AG10803 (cell line): ENCODE measurements at places on chromosomes 1 and 21.

DNA sequence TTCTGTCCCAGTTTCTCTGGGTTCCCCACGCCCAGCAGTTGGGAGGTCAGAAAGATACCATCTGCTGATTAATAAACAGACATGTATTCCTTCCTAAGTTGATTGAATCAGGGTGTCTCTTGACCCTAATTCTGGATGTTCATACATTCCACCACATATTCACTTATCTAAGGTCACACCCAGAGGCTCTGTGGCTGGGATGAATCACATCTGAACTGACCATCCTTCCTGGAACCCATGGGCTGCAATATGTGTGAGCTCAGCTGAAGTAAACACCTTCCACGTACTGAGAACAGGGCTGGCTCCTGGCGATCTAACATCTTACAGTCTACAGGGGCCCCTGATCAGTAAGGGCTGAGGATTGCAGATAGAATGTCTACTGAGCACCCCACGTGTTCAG lies 20.5 kb upstream of the TRABD2B start:
- DNase-seq = no peak

DNA sequence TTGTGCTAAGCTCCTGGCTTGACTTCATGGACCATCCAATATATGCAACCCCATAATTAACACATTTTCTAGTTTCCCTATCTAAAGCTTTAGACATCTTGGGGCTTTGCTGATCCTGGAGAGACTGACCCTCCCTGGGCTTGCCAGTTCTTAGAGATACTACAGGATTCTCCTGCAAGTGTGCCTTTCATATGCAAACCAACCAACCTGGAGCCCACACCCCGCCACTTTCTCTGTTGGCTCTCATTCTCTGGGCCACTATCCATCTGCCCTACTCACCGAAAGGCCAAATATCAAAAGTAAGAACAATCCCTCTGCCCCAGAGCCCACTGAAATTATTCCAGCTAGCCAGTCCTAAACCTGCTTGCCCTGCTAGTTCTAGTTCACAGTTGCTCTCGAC lies 2.2 kb upstream of the GBP6 start:
- no peak for DNase-seq

DNA sequence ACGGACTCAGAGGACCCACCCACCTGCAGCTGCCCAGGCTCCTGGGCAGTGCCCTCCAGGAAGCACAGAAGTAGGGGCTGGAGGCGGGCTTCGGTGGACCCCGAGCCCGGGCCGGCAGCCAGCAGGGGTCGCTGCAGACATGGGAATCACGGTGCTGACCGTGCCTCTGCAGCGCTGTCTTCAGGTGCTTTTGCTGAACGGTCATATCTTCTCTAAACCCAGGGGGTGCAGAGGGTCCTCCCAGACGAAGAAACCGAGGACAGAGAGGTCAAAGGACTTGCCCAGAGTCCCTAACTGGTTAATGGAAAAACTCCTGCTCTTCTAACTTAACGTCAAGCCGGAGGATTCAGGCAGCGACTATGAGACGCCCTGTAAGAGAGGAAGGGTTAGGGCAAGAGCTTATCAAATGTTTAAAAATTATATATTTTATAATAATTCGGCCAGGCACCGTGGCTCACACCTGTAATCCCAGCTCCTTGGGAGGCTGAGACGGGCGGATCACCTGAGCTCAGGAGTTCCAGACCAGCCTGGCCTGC lies 21.5 kb upstream of the LEFTY2 start:
- DNase-seq = no peak

- DNase-seq = no peak
Measured at GRCh38 chr1:176533020-176533419, 70.0 kb downstream of the PAPPA2 start.

DNA sequence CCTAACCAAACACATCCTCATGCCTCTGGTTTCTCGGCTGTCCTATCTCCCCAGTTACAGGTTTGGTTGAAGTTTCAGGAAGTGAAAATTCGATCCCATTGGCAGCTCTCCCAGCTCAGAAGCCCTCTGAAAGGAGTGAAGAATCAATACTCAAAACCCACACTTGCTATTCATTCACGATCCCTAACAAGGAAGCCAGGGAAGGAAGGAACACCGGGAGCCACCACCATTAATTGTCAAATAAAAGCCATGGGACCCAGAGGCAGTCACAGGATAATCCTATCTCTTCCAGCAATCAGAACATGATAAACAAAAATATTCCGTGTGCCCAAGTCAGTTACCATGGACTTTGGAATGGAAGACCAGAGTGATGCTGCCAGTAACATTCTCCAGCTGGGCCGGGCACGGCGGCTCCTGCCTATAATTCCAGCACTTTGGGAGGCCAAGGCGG lies 7.0 kb downstream of the TMPRSS2 start:
- no peak for DNase-seq

- no peak for DNase-seq
Measured at GRCh38 chr21:28066596-28067387, 925.9 kb downstream of the LTN1 start.

GRCh38 chr1:37673920-37674319 lies 18.4 kb upstream of the CDCA8 start:
- DNase-seq = peak; percentile 20

DNA sequence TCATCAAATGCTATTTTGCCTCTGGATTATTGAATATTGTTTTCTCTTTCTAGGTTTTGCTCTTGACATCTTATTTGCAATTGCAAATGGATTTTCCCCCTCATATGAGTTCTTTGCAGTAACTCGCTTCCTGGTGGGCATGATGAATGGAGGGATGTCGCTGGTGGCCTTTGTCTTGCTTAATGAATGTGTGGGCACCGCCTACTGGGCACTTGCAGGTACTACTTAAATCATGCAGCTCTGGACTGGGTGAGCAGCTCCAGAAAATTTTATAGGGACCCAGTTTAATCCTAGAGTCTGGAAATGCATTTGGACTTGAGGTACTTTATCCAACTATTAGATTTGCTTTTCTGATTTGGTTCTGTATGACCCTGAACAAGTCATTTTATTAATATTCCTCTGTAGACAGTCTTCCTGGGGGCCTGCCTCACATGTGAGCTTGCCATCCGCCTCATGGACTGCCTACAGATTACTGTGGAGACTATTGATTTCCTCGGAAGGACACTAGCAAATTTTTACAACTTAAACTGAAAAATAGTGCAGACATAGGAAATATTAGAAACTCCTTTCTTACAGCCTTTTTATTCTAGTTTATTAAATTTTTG lies 44.5 kb downstream of the SLC22A15 start:
- peak; percentile 63 for DNase-seq

DNA sequence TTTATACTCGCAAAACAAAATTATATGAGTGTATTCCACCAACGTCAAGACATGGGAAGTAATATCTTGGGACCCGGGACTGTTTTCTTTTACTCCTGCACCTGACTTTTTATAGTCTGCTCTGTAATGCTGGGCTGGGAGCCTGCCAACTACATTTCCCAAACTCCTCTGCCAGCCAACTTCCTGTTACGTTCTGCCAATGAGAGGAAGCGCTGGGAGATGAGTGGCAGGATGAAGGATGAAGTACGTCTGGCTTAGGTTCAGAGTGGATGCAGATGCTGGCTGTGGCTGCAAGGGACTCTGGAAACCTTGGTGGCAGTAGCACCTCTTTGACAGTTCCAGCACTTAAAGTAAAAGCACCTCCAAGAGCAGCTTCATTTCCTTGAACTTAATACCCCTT lies 59.6 kb downstream of the USP24 start:
- DNase-seq = no peak

GRCh38 chr1:38005195-38006007 lies at the start of gene FHL3:
Gene FHL3, minus strand, starts transcription at chr1:38005514. Its CDS starts 6,102 bp downstream, at chr1:37999412.
- peak; percentile 42 for DNase-seq

- DNase-seq = no peak
Measured at GRCh38 chr1:61515096-61515495, 209.8 kb downstream of the TM2D1 start.

GRCh38 chr1:90550626-90551406 lies 166.3 kb downstream of the BARHL2 start:
- DNase-seq = no peak

DNA sequence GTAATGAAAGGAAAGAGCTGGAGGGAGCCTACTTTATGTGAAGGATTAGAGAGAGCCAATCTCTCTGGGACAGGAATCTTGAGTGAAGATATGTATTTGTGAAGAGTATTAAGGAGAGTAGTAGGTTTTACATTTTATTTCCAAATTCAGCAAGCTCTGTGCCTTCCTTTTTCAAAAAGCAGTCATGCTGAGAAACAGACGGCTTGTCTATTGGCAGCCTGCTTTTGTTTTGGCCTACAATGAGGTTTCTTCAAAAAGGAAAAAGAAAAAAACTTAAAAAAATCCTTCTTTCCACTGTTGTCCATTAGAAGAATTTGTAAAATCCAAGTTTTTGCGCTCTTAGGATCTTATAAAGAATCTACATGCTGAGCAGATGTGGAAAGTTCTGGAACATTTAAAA lies 103.6 kb upstream of the PTGFR start:
- no peak for DNase-seq

DNA sequence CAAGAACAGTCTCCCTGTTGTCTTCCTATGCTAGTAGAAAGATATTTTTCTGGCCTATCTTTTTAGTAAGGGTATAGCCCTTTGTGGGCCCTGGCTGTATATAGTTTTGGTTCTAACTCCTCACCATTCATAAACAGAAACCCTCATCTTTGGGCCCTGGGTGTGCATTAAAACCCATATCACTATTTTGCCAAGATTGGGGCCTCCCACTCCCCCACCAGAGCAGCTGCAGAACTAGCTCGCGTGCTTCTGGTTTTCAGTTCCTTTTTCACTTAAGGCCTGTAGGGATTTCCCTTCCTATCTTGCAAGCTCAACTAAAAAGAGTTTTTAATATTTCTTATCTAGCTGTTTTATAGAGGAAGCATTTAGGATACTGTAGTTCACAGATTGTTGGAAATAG lies 106.4 kb downstream of the RGL1 start:
- no peak for DNase-seq

DNA sequence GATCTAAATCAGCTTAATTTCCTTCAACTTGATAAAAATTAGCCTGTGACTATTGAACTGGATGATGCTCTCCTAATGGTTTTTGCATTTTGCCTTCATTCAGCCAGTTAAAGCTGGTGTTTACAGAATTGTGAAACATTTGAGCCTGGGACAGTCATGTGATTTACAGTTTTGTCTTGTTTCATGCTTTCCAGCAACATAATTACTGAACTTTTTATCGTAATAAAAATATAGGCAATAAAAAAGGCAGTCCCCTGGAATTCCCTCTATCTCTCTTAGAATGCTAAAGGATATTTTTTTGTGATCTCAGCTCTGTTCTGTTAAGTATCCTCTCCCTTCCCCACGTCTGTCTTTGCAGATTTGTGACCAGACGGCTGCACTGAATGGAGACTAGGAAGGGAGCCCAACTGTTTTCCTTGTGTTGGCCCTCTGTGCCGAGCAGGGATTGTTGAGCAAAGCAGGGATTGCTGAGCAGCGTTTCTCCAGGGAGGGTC lies 70.3 kb upstream of the RGL1 start:
- peak; percentile 54 for DNase-seq

DNA sequence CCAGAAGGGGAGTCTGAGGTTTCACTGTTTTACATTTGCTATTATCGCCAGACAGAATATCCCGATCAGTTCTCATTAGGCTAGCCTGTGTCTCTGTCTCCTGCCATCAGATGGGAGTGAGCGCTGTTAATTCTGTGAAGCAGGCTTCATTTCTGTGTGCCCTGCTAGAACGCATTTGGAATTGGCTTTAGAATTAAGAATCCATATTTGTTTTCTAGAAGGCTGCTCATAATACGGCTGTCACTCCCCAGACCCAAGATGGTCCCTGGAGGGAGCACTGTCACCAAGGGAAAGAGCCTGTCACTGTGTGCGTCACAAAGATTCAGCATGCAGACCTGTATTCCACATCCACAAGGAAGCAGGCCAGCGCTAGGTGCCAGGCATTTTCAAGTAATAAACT lies 49.2 kb downstream of the CASQ2 start:
- no peak for DNase-seq

DNA sequence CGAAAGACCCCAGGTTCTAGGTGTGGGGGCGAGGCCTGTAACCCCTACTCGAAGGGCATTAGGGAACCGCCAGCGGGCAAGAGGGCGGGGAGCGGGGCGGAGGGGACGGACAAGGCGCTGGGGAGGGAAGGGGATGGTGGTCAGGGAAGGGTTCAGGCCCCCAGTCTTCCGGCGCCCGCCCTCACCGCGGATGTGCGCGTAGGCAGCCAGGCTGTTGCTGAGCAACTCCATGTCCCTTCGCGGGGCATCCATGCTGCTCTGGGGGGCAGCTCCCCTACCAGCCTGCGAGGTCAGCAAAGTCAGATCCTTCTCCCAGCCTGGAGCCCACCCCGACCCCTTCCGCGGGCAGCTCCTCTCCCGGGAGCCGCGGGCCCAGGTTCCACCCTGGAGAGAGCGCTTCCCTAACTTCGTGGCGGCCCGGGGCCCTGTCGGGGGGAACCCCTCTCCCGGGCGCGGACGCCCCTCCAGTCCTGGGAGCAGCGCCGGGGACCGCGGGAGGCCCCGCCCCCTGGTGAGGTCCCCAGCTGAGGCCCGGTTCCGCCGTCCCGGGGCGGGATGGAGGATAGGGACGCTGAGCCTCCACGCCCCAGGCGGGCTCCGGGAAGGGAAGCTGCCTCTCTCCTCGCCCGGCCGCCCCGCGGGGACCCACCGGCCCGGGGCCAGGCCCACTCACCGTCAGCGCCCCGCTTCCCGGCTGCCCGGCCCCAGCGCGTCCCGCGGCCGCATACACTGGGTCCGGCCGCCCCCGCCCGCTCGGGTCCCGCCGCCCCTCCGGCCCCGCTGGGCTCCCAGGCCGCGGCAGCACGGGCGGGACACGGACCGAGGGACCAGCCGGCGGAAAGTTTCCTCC lies 434 bp downstream of the EVA1B start:
- peak; percentile 64 for DNase-seq

GRCh38 chr1:26239936-26240335 lies 5.9 kb downstream of the CEP85 start:
- DNase-seq = peak; percentile 68

GRCh38 chr1:233025157-233025556 lies 74.7 kb downstream of the NTPCR start:
- peak; percentile 44 for DNase-seq

GRCh38 chr1:97920276-97920831 lies 480 bp downstream of the DPYD start:
- peak; percentile 31 for DNase-seq

DNA sequence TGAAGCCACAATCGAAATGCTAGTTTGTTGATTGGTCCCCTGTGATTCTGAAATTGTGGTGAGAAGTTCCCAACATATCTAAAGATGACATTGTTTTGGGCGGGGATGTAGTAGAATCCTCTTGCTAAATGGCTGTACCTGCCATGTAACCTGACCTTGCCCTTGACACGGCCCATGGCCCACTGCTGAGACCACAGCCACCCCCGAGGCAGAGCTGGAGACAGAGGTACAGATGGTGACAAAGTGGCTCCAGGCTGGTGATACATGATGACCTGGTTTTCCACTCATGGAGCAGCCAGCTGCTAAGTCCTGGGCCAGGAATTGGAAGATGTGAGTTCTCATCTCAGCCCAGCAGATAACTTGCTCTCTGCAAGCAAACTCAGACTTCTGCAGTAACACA lies 226.5 kb downstream of the FOXD2 start:
- DNase-seq = no peak

- DNase-seq = peak; percentile 53
Measured at GRCh38 chr1:23745515-23745914, 2.2 kb downstream of the ELOA start.

GRCh38 chr1:21882721-21883415 lies 54.2 kb downstream of the HSPG2 start:
- DNase-seq = no peak
